ENCODE measurements at places on chromosomes 6 and 20.

DNA sequence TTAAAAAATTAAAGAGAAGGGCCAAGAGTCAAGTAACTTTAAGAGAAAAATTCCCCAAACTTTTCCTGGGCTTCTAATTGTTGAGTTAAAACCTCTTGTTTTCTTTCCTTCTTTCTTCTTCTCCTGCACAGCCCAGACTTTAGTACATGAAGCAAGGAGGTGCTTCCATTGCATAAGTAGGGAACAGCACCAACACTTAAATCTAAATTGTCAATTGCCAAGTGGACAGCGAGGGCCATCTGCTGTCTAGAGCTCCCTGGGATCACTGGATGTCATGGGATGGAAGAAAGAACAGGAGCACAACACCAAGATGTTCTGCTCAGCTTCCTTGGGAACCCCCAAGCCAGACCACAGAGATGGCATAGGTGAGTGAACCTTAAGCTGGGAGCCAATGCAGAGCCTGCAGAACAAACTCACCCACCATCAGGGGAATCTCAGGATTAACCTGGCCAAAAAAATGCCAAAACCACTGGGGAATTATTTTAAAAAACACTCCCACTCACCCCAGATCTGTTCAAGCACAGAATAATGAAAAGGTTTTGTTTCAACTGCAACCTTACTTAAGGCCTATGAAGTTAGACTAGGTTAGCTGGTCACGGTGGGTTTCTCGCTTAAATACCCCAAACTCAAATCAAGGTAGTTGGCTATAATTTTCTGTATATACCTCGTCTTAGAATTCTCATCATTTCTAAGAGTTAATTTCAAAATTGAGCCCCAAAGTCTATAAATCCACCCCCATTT lies 67.8 kb downstream of the TNFRSF21 start:
- no peak for DNase-seq

- DNase-seq, result no peak
These were observed 73.9 kb downstream of the FOXF2 start for GRCh38 chr6:1463275-1463674.

- DNase-seq, result no peak
These were observed 137.5 kb downstream of the NRN1 start for GRCh38 chr6:5869261-5869660.

GRCh38 chr6:72260489-72260888 lies 361.4 kb upstream of the KCNQ5 start:
- no peak for DNase-seq

- no peak for DNase-seq
These were observed 100.4 kb downstream of the PXDC1 start for GRCh38 chr6:3650959-3651697.
